Dermis blood vessel endothelial cell (primary cell): ENCODE measurements at places on chromosomes 5 and 9. TPM values are rescaled to one million over a fixed set of nuclear protein-coding genes. Genes with fewer than 3 reads are reported as not detected.
A peak's percentile ranks its signal among the peaks of the same experiment; 100 is the strongest.

DNA sequence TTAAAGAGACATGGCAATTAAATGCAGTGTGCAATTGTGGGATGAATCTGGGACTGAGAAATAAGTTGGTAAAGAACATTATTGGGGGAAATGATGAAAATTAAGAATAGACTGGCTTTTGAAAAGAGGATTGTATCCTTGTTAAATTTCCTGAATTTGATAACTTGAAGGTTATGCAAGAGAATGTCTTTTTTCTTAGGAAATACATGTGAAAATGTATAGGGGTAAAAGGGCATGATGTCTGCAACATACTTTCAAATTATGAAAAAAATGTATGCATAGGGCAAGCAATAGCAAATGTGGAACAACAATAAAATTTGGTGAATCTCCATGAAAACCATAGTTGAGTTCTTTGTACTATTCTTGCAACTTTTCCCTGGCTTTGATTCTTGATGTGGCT is 24.1 kb downstream of the PTTG1 start:
- DNase-seq, result no peak

- peak; percentile 84 for DNase-seq
Observed at GRCh38 chr5:132385326-132386105, 16.0 kb downstream of the SLC22A5 start.

DNA sequence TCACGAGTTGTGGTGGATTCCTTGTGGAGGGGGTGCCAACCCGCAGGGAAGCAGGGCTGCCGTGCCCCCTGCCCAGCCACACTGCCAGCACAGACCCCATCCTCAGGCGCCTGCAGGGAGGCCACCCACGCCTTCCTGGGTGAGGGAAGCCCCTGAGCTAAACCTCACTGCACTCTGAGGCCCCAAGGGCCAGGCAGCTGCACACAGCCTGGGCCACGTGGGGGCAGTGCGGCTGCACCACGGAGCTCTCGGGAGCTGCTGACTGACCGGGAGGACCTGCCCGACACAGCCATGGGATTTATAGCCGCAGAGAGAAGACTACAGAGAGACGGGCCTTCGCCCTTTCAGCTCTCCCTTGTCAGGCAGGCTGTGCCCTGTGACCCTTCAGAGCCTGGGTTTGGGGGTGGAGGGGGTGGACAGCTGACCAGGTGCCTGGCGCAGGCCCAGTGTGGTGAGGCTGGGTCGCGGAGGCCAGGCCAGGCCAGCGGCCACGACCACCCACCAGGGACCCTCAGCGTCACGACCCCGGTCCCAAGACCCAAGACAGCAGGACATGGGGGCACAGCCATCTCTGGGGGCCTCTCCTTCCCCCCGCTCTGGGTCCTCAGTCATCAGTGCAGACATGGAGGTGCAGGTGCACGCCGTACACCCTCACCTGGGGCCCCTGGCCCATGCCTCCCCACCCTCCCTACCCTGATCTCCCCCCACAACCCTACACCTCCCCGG is 4.3 kb upstream of the AHRR start:
- peak; percentile 84 for DNase-seq

- no peak for DNase-seq
Observed at GRCh38 chr5:150315245-150315644, 12.5 kb upstream of the ARSI start.

FOXD4L6 gene
- under 0.01 and 0.09 TPM in 2 replicates for total RNA-seq

CTXN3 gene
- total RNA-seq, result not detected in 2 replicates

AGXT2 gene
- total RNA-seq, result 0.05 TPM in 1 of 2 replicates, not detected in the other

PCDHGB1 gene
- 1.4 and 1.5 TPM in 2 replicates for total RNA-seq
